ENCODE measurements at places on chromosomes 12 and 14.

GRCh38 chr12:19273482-19274330 is 144.2 kb downstream of the PLEKHA5 start:
- DNase-seq = peak; percentile 88

- no peak for DNase-seq
These were observed 1145.7 kb downstream of the VRK1 start for GRCh38 chr14:97942921-97943320.

- no peak for DNase-seq
These were observed 24.4 kb upstream of the RBM19 start for GRCh38 chr12:113990250-113991223.

DNA sequence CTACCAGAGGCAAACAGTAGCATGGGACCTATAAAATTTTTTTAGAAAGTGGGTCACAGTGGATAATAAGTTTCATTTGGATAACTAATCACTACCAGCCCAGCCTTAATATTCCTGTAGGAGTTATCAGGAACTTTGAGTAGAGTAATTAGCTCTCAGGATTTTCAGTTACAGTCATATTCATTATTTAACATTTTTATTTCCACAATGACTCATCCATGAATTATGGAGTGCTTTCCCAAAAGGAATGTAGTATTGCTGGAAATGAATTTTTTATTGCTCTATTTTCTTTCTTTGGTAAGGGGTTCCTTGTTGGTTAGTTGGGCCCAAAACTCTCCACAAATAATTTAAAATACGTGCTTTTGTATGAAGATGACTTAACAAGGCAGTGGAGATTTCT is 53.7 kb downstream of the ERC1 start:
- no peak for DNase-seq

- no peak for DNase-seq
These were observed at the start of gene GNB3 for GRCh38 chr12:6840761-6841515. Gene GNB3 (plus strand): TSS chr12:6840925. CDS start chr12:6841288, 363 bp downstream.

Measured in OCI-M1 (cell line).